ENCODE measurements at places on chromosomes 13 and 19. TPM values are rescaled to one million over a fixed set of nuclear protein-coding genes. Genes with fewer than 3 reads are reported as not detected.

DNA sequence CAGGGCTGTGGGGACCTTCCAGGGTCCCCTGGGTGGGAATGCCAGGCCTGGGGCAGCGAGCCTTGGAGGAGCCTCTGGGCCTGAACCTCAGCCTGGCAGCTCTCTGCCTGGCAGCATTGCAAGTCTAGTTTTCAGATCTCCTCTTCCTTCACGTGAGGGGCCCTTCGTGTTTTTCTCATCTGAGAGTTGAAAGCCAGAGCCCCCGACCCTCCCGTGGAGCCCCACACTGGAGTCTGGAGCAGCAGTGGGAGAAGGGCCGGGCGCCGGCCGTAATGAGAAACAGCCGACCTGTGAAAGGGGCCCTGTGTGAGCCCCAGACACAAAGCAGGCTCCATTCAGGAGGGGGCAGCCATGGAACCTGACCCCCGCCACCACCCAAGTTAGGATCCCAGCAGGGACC, 19.3 kb downstream of the TMED1 start:
- no peak for DNase-seq

GRCh38 chr13:113499936-113500335, 9.4 kb upstream of the DCUN1D2 start:
- no peak for DNase-seq

GRCh38 chr13:40749327-40749726, 21.7 kb downstream of the MRPS31 start:
- no peak for DNase-seq

- no peak for DNase-seq
Observed at GRCh38 chr13:30978981-30979956, 46.8 kb downstream of the TEX26 start.

DNA sequence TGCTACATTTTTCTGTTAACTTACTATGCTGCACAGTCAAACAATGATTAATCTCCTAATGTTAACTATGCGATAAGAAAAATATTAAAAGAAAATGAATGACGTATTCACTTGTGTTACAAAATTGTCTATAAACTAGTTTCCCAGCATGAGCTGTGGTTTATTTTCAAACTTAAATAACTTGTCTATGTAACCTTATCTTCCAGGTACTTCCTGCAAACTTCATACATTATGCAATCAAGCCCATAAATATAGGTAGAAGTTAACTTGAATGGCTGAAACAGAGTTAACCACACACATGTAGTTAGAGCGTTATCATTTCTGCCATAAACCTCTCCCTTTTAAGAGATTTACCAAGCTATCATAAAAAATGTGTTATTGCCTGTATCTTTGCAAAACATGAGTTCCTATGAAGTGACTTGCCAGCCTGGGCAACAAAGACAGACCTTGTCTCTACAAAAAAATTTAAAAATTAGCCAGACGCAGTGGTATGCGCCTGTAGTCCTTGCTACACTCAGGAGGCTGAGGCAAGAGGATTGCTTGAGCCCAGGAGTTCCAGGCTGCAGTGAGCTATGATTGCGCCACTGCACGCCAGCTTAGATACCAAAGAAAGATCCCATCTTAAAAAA, 17.7 kb upstream of the KLF5 start:
- no peak for DNase-seq

DNA sequence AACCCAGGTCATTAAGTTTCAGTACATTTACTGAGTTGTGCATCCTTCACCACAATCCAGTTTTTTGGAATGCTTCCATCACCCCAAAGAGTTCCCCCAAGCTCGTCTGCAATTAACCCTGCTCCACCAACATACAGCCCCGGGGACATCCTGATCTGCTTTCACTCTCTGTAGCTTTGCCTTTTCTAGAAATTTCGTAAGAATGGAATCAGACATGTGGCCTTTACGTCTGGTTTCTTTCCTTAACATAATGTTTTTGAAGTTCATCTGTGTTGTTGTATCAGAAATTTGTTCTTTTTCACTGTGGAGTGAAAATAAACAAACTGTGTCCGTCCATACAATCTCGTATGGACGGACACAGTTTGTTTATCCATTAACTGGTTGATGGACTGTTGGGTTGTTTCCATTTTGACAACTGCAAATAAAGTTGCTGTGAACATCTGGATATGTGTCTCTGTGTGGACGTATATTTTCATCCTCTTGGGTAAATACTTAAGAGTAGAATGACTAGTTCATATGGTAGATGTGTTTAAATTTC, 2.9 kb downstream of the KLHL26 start:
- DNase-seq, result no peak

Gene EDNRB
- total RNA-seq, result 21.7 TPM

Gene NLRP5
- not detected for total RNA-seq

GRCh38 chr13:112531263-112531794, 56.6 kb downstream of the TUBGCP3 start:
- no peak for DNase-seq

- DNase-seq, result no peak
Observed at GRCh38 chr13:102904408-102904862, 58.6 kb downstream of the ERCC5 start.
